ENCODE measurements at places on chromosomes 1 and 21. TPM values are rescaled to one million over a fixed set of nuclear protein-coding genes. Genes with fewer than 3 reads are reported as not detected.

The FCGR2B gene
- not detected for total RNA-seq

The ACTN2 gene
- 0.05 TPM for total RNA-seq

The TRAF5 gene
- total RNA-seq = 19.4 TPM

The SIM2 gene
- 4.0 TPM for total RNA-seq

The UMODL1 gene
- not detected for total RNA-seq

The CAMK2N1 gene
- 35.8 TPM for total RNA-seq

The TRIM67 gene
- 0.10 TPM for total RNA-seq

The VSIG8 gene
- not detected for total RNA-seq

The SPATA46 gene
- total RNA-seq = not detected

The CELA3A gene
- not detected for total RNA-seq

The BMP8B gene
- 1.3 TPM for total RNA-seq

The SH3BGR gene
- 2.1 TPM for total RNA-seq

The LCE3D gene
- total RNA-seq = not detected

The AGMAT gene
- 5.6 TPM for total RNA-seq

The ARHGEF10L gene
- total RNA-seq = 51.2 TPM

The S100A9 gene
- total RNA-seq = 25.0 TPM

The SLC5A9 gene
- 0.35 TPM for total RNA-seq

The CYP4A22 gene
- total RNA-seq = not detected

The PDC gene
- not detected for total RNA-seq

The GBP6 gene
- total RNA-seq = 4.7 TPM

Data from renal cortical epithelial cell (primary cell).